ENCODE measurements at places on chromosomes 12 and 14.

GRCh38 chr12:111893287-111893686 lies 51.3 kb downstream of the MAPKAPK5 start:
- no peak for DNase-seq

DNA sequence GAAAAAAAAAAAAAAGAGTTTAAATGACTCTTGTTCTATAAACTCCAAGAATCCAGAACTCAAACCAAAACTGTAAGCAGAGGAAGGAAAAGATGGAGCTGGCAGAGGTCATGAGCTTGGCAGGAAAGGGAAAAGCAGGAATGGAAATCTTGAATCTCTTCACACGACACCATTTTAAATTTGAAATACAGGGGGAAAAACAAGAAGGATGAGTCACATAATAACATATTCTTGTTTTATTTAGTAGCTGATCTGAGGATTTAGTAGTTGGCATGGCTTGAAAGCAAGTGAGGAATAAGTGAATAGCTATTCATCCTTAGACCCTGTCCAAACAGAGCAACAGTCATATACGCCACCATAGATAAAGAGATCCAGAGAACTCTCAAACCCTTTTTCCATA lies 35.0 kb downstream of the EPS8 start:
- DNase-seq: no peak

- no peak for DNase-seq
Measured at GRCh38 chr12:95571369-95571768, 20.1 kb upstream of the USP44 start.

DNA sequence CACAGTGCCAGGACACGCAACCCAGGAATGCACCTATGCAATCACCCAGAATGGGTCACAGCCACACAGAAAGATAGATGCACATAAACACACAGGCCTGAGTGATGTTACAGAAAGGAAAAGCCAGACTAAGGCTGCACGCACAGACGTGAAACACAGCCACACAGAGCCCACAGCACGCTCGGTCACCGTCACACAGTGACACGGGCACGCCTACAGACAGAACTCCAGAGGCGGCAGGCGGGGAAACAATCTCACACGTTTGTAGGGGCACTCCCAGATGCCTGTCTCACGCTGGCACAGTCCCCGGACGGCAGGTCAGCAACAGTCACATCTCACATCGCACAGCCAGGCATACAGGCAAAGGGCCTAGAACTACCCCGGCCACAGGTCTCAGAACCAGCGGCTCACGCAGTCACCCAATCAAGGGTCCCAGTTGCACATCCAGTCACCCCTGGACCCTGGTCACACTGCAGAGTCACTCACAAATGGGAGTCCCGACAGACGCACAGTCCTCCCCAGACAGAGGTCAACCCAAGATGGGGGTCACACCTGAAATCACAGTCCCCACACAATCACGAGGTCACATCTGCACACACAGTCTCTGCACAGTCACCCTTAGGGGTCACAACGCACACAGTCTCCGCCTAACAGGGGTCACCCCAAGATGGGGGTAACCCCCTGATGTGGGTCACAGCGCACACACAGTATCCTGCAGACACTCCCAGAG lies 790 bp downstream of the SSH1 start:
- peak; percentile 22 for DNase-seq

DNA sequence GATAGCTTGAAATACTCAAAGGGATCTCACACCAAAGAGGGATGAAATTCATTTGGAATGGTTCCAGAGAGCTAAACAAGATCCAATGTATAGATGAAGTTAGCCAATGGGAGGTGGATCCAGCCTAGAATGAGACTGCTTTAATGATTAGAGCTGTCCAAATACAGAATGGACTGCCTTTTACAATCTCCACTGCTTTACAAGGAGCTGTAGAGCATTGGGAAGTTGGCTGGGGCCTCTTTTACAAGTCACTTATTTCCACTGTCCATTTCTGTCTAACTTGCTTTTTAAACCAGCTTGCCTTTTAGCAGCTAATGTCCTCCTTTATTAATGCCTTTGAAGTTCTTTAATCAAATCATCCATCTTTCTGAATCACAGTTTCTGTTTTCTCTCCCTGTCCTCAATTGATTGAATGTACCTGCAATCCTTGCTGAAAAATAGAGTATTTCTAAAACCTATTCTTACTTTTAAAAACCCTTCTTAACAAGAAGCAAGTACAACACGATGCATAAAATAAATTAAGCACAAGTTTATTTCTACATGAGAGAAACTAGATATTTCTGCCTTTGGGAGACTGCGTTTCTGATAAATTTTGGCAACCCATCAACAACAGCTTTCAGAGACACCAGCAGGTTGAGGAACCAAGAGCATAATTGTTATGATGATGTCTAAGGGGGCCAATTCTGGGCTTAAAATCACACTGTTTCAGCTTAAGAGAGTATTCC lies 3.4 kb upstream of the ATP2A2 start:
- no peak for DNase-seq

DNA sequence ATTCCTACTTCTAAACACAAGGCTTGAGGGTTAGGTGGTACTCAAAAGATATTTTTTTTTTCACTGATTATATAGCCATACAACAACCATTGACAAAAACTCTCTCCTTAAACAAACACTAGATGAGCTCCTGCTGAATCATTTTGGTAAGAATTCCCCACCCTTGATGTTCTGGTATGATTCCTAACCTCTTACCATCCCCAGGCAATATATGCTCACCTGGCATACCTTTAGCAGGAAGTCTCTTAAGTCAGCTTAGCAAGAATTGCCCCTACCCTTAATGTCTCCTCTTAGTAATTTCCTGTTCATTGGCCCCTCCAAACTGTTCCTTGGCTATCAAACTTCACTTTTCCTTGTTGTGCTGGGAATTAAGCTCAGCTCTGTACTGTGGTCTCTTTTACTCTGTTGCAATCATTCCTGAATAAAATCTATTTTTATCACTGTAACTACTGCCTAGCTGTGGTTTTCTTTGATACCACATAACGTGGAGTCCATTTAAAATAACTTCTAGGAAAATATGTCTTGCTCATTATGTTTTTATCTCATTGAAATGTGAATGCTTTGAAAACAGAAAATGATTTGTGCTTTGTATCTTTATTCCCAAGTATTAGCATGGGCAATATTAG lies 712.6 kb downstream of the SLC16A7 start:
- no peak for DNase-seq

- DNase-seq: no peak
Measured at GRCh38 chr14:68879321-68879781, 86.5 kb upstream of the ZFP36L1 start.

- DNase-seq: no peak
Measured at GRCh38 chr12:128644664-128645296, 179.0 kb downstream of the SLC15A4 start.

GRCh38 chr12:93616584-93617101 lies 44.2 kb downstream of the SOCS2 start:
- no peak for DNase-seq

GRCh38 chr12:4610481-4610880 lies 38.4 kb downstream of the AKAP3 start:
- no peak for DNase-seq

GRCh38 chr12:6182279-6182898 lies 17.8 kb upstream of the CD9 start:
- DNase-seq: no peak

GRCh38 chr12:91274916-91275315 lies 92.3 kb upstream of the DCN start:
- no peak for DNase-seq

- DNase-seq: no peak
Measured at GRCh38 chr14:61344437-61345150, 23.2 kb downstream of the PRKCH start.

DNA sequence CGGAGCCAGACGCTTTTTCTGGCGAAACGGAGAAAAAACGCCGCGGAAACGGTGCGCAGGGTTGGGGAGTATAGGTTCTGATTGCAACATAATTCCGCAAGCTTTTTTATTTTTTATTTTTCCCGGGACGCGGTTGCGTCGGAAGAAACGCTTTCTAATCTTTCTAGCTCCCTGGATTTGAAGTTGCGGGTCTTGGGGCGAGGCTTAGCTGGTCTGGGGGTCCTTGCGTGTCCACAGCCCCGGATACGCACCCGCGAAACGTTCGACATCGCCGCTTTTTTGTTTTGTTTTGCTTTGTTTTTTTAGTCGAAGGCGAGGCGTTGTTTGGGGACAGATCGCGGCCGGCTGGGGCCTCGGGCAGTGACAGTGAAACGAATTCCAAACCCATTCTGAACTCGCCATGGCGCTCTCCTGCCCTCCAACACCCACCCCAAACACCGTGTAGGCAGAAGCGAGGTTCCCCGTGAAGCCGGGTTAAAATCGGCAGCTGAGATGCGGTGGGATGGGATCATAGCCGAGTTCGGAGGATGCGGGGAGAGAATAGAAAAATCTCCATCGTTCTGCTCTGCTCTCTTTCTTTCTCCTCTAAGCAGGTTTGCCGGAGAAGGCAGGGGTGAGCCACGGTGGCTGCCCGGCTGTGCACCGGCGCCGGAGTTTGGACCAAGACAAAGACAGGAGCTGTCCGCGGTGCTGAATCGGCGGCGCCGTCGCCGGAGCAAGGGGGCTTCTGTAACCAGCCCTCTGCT lies 8.1 kb upstream of the LHX5 start:
- DNase-seq: peak; percentile 15

GRCh38 chr14:76887191-76887590 lies 61.0 kb downstream of the LRRC74A start:
- DNase-seq: no peak

DNA sequence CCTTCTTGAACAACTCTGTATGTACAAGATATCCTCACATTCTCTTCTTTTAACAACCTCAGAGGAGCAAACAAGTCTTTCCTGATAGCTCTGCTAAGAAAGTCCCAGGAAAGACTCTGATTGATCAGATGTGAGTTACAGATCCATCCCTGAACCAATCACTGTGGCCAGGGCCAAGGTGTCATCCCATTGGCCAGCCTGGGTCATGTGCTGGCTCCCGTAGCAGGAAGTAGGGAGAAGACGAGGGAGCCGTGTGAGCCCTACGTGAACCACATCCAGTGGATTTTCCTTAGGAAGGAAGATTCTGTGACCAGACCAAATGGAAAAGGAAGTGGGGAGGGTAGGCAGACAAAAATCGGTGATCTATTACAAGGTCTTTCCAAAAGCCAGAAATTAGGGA lies 5.6 kb downstream of the P2RX7 start:
- DNase-seq: no peak

DNA sequence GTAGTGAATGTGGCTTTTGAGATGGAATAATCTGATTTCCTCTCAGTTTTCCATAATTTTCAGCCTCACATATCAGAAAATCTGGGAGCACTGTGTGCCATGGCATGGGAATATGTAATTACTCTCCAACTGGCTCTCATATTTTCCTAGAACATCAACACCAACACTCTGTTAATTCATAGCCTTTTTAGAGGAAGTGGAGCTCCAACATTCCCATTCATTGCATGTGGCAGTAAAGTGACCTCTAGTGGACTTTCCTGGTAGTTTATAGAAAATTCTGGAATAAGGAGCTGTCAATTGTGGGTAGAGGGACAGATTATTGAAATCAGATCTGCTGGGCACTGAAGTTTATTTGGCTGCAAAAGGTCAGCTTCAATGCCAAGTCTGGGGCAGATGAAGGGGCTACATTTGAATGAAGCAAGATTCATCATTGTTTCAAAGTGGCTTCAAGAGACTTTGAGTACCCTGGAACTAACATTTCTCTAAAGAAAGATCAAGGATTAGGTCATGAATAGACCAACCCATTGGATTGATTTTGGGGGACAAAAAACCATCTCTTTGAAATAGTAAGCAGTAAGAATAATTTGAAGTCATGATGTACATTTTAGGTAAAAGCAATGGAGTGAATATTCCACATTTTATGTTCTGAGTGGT lies 23.6 kb upstream of the USP44 start:
- DNase-seq: no peak

DNA sequence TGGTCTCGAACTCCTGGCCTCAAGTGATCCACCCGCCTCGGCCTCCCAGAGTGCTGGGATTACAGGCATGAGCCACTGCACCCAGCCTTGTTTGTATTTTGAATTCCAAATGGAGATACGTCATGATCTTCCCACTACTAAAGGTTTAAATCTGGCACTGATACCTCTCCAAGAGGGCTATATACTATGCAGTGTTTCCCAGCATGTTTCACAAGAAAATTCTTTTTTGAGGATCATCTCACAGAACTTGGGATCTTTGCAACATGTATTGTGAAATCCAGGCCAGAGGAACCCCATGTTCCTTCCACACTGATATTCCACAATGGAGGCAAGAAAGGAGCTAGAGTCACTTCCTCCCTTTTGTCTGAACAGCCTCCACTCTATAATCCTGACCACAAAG lies 112.7 kb downstream of the NT5DC3 start:
- no peak for DNase-seq

DNA sequence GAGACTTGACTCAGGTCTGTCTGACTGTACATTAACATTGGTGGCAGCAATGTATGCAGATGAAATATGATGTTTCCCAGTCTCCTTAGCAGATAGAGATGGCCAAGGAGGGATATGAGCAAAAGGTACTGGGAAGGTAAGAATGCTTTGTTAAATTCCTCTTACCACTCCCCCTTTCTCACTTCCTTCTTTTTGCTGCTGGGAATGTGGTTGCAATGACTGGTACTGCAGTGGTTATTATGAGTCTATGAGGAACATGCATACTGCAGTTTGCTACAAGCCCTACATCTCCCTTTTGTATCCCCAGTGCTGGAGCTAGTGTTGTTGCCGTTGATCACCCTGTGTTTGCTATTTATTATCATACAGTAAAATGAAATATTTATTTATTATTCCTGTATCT lies 35.9 kb downstream of the ALDH1L2 start:
- no peak for DNase-seq

- no peak for DNase-seq
Measured at GRCh38 chr12:15543347-15543746, 221.0 kb downstream of the PTPRO start.

DNA sequence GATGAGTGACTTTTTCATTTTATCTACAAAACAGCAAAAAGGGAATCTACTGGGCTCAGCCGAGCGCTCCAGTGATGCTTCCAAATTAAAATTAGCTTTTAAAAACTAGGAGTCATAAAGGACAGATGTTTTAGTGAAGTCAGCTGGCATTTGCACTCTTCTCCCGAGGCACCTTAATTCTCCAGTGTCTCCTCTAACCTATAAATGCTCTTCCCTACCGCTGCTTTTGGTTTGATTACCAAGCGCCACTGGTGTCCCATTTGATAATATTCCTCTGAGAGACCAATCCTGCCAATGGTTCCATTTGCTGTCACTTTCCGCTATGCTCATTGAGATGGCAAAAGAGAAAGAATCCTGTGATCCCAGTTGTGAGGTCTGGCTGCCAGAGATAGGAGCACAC lies 29.3 kb upstream of the PIWIL1 start:
- no peak for DNase-seq

DNA sequence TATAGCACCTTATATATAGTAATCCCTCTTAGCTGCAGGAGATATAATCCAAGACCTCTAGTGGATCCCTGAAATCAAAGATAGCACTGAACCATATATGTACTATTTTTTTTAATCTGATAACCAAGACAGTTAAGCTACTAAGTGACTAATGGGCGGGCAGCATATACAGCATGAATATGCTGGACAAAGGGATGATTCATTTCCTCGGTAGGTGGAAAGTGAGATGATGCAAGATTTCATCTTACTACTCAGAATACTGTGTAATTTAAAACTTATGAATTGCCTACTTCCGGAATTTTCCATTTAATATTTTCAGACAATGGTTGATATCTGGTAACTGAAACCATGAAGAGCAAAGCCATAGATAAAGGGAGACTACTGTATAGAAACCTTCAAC lies 36.2 kb downstream of the PRMT8 start:
- DNase-seq: no peak
